Chondrocyte (in vitro differentiated cells): ENCODE measurements at places on chromosomes 5 and 9. TPM values are rescaled to one million over a fixed set of nuclear protein-coding genes. Genes with fewer than 3 reads are reported as not detected.

Gene NR5A1
- total RNA-seq: not detected in 3 replicates

DNA sequence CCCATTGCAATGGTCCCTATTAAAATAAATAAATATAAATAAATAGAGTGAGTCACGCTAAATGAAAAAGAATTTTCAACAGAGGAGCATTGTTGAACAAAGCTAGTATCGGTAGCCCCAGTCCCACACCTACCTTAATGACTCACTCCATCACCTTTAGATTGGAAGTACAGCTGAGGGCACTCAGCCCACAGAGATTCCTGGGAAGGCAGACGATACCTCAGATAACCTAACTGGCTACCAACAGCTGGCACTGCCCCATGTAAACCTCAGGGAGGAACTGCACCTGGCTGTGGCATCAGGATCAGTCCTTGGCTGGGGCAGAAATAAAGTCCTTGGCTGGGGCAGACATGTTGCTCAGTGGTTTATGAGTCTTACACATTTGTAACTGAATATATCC, 49.3 kb downstream of the SPRY4 start:
- H3K27me3 ChIP-seq: no peaks in the 10 kb centered on the region
- no peak overlapping the region for H3K27ac ChIP-seq
- H3K36me3 ChIP-seq: no peaks in the 10 kb centered on the region
- H3K4me1 ChIP-seq: peaks cover 15% of the 10 kb centered on the region

GRCh38 chr5:91315701-91316100, 67.4 kb downstream of the ARRDC3 start:
- peaks cover 2% of the 10 kb centered on the region for H3K36me3 ChIP-seq
- no peak overlapping the region for H3K4me3 ChIP-seq
- H3K27me3 ChIP-seq: no peaks in the 10 kb centered on the region
- DNase-seq: no peak
- no peak overlapping the region for H3K27ac ChIP-seq
- peaks cover 38% of the 10 kb centered on the region for H3K4me1 ChIP-seq

- no peak for DNase-seq
- no peaks in the 10 kb centered on the region for H3K36me3 ChIP-seq
- H3K4me1 ChIP-seq: peaks cover 11% of the 10 kb centered on the region
- H3K27ac ChIP-seq: no peak overlapping the region
Observed at GRCh38 chr9:111627260-111627963, 3.7 kb upstream of the DNAJC25 start.

DNA sequence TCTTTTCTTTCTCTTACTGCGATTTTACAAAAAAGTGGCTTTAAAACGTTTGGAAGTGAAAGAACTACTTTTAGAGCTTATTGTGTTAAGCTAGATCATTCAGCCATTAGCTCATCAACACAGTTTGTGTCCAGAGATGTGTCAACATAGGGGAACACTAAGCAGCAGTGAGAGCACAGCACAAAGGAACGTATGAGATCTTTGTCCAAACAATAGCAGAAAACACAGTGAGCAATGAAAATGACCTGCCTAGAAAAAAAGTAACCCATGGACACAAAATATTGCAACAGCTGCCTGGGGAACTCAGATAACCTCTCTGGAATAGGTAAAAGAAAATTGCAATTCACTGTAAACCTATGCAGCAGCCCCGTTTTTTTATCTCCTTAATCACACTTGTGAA, 372.5 kb downstream of the ARHGEF28 start:
- H3K4me1 ChIP-seq: no peaks in the 10 kb centered on the region
- H3K4me3 ChIP-seq: no peak overlapping the region
- H3K36me3 ChIP-seq: peaks cover 1% of the 10 kb centered on the region
- no peak for DNase-seq

DNA sequence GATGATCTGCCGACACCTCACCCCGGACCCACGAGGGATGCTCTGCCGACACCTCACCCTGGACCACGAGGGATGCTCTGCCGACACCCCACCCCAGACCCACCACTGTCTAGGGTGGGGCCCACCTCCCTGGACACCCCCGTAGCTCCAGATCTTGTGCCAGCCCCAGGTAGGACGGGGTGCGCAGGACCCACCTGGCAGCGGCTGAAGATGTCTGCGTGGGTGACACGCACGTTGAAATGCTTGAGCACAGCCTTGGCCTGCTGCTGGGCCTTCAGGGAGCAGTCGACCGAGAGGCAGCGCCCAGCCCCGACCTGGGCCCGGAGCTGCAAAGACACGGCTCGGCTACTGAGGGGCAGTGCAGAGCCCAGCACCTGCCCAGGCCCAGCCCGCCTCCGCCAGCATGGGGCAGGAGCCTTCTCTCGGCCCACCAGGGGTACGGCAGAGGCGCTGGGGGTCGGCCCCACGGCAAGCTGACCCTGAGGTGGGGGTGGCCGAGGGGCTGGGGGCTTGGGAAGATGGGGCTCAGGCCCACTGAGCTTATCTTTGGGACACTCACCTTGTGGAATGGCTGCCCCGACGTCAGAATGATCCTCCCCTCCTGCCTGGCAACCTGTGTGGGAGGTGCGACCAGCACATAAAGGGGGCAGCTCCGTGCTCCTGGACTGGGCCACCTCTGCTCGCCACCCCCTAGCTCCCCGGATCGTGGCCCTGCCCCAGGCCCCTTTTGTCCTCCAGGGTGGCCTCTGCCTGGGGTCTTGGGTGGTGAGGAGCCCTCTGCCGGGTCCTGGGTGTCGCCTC, 21.7 kb upstream of the NRARP start:
- H3K27ac ChIP-seq: no peak overlapping the region
- DNase-seq: no peak
- peaks cover 2% of the 10 kb centered on the region for H3K36me3 ChIP-seq
- H3K4me3 ChIP-seq: no peak overlapping the region
- H3K4me1 ChIP-seq: peaks cover 6% of the 10 kb centered on the region
- H3K27me3 ChIP-seq: no peaks in the 10 kb centered on the region

DNA sequence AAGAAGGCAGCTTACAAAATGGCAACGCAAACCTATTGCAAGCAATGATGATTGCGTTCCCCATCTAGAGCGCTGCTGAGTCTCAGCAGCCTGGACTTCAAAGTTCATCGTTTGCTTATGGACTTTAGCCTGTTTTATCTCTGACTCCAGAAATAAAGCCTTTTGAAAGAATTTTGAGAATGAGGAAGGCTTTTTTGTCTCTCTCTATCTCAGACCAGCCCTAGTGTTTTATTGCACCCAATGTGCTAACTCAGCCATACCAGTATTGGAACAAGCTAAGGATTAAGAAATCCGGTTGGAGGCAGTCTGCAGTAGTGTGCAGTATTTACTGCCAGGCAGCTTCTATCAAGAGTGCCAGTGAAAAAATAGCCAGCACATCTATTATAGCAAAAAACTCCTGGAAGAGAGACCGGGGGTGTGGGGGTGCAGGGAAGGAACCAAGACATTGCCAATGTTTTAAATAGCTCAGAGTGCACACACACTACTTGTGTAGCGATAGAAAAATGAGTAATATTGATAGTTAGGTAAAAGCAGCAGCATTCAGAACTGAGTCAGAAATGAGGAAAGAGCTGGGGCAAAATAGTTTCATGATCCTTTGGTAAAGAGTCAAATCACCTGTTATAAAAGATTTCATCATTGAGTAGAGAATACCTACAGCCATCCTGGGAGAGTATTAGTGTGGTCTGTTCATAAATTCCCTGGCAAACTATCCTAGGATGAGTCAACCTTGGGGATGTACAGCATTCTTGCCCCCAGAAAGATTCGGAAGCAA, 219.0 kb downstream of the ZNF608 start:
- no peak overlapping the region for H3K4me3 ChIP-seq
- peaks cover 8% of the 10 kb centered on the region for H3K4me1 ChIP-seq
- no peak overlapping the region for H3K27ac ChIP-seq
- peaks cover 2% of the 10 kb centered on the region for H3K36me3 ChIP-seq

GRCh38 chr9:26142631-26143030, 464.4 kb upstream of the TUSC1 start:
- no peaks in the 10 kb centered on the region for H3K4me1 ChIP-seq
- H3K4me3 ChIP-seq: no peak overlapping the region
- no peak for DNase-seq
- no peaks in the 10 kb centered on the region for H3K36me3 ChIP-seq
- H3K27ac ChIP-seq: no peak overlapping the region
- no peaks in the 10 kb centered on the region for H3K27me3 ChIP-seq
